ENCODE measurements at places on chromosomes 1 and 21.

GRCh38 chr1:115791816-115792215, 23.3 kb upstream of the CASQ2 start:
- no peak for DNase-seq

DNA sequence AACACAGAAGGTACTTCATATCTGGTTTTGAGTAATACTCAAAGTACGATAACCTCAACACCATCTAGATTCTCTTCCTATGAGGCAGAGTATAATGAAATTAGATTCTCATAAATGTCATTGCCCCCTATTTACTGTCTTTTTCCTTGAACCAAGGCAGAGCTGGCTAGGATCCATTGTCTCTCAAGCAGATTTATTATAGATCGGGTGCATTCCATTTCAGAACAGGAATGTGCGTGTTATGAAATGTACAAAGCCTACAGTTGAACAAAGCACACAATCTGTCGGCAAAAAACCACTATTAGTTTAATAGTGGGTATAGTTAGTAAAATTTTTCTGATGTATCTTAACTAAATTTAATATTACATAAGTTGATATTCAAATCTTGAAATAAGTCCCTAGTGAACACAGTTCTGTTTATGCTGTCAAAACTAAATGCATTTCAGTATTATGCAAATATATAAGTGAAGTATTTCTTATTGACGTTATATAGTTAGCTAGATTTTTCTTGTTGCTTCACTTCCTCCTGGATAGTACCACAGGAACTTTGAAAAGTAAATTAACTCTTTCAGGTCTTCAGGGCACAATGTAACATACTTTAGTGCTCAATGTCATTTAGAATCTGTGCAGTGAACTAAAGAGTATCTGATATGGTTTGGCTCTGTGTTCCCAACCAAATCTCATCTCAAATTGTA, 92.1 kb downstream of the DDAH1 start:
- DNase-seq, result no peak

GRCh38 chr1:154442006-154442740, 37.0 kb downstream of the IL6R start:
- DNase-seq, result no peak

- no peak for DNase-seq
Observed at GRCh38 chr1:10899490-10900250, 103.2 kb upstream of the CASZ1 start.

- no peak for DNase-seq
Observed at GRCh38 chr1:7110321-7110720, 325.1 kb downstream of the CAMTA1 start.

DNA sequence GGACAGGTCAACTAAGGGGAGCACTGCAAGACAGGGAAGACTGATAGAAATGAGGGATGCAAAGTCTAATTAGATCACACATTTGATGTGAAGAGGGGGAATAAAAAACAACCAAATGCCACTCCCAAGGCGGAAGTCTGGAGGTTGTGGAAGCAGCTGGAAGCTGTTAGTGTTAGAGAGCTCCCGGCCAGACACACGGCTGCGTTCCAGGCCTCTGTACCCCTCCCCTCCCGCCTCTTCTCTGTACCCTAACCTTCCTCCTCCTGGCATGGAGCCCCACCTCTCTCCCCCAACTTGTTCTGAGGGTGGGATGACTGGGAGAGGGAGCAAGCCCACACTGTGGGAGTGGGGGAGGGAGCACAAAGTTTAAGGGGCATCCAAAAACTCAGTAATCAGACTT, 67.0 kb downstream of the PLEKHA6 start:
- DNase-seq, result no peak

DNA sequence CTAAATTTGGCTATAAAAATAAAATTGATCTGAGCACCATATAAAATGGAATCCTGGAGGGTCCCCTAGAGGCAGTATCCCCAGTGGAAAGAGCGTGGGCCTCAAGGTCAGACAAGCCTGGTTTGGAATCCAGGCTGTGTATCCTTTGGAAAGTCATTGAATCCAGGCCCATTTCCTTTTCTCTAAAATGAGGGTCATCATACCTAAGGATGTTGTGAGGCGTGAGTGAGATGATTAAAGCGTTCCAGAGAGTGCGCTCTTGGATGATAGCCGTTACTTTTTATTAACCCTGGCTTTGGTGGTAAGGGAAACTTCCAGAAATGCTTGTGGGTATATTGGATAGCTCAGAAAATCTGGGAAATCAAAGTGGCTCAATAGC, 683 bp upstream of the ZNF436 start:
- DNase-seq, result no peak

All from activated CD8-positive, alpha-beta memory T cell treated with anti-CD3 and anti-CD28 coated beads for 48 hours (primary cell).